NB4 (cell line): ENCODE measurements at places on chromosomes 1 and 21.

GRCh38 chr1:63442141-63442475 lies 74.7 kb downstream of the ALG6 start:
- no peak for DNase-seq

- peak; percentile 95 for DNase-seq
These were observed 12.5 kb downstream of the TRAF3IP3 start for GRCh38 chr1:209768354-209768774.

GRCh38 chr1:76769911-76770310 lies 97.4 kb upstream of the ST6GALNAC5 start:
- DNase-seq, result no peak

- DNase-seq, result no peak
These were observed 347.9 kb downstream of the USH2A start for GRCh38 chr1:216075339-216075738.

DNA sequence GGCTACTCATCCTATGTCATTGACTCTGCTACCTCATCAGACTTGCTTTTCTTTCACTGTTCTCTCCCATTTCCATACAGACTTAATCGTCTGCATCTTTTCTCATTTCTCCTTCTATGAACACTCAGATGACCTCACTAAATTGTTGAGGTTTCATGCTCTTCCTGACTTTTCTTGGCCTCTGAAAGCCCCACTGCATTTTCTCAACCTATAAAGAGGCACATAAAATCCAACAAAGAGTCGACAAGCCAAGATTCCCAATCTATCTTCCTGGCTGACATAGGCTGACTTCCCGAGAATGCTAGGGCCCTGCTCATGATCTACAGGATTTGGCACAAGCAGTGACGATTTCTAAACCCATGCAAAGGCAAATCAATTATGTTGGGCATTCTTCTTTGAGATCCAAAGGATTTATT lies 280.8 kb upstream of the DPYD start:
- no peak for DNase-seq

DNA sequence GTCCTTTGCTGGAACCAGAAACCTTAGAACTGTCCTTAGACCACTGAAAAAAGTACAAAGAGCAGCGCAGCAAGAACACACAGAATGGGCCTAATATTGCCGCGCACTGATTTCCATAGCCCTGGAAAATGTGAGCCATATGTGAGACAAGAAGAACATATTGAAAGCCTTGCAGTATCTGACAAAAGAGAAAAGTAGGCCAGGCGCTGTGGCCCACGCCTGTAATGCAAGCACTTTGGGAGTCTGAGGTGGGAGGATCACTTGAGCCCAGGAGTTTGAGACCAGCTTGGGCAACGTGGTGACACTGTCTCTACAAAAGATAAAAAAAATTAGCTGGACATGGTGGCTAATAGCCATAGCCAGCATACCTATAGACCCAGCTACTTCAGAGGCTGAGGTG lies 300.7 kb downstream of the RYR2 start:
- DNase-seq, result no peak

DNA sequence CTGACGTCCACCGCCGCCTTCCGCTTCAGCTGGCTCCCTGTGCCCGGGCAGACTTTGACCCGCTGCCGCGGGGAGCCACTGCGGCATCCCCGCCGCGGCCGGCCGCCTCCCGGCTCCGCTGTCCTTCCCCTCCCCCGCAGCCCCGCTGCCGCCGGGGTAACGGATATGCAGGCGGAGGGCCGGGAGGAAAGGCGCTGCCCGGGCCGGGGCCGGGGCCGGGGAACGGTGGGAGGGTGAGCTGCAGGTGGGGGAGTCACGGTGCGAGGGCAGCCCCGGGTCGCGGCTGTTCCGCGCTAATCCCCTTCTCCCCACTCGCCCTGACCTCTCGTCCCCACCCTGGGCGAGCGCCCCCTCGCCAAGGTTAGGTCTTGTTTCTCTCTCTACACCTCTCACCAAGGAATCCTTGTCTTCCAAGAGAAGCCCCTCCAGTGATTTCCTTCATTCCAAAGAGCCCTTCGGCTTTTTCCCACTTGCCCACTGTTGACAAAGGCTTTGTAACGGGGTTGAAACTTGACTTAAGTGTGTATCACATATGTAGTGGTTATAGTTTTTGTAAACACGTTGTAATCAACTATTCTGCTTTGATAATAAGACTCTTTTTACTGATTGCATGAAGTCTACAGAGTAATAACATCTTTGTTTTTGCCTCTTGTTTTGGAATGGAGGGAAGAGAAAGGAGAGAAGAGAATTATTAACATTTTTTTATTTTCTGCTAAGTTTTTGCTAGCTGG lies 669 bp downstream of the XPR1 start:
- no peak for DNase-seq

DNA sequence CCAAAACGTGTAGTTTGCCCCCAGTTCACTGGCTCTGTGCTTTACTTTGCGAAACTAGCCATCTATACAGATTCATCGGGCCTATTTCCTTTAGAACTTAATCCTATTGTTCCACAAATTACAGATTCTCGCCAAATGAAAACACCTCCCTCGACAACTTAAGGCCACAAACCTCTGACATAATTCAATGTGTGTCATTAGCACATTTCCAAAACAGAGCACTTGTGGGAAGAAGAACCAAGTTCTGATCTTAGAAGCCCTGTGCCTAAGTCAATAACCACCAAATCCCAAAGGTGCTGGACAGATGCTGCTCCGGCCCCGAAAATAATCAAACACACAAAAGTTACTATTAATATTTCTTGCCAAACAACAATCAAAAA lies 93.9 kb downstream of the SLC45A1 start:
- DNase-seq, result no peak
